Breast epithelium (tissue), 4 donors: ENCODE measurements at places on chromosomes 6 and 20. TPM values are rescaled to one million over a fixed set of nuclear protein-coding genes. Genes with fewer than 3 reads are reported as not detected.

- DNase-seq = no peak
These were observed 29.2 kb downstream of the RIMS4 start for GRCh38 chr20:44781118-44781517.

DNA sequence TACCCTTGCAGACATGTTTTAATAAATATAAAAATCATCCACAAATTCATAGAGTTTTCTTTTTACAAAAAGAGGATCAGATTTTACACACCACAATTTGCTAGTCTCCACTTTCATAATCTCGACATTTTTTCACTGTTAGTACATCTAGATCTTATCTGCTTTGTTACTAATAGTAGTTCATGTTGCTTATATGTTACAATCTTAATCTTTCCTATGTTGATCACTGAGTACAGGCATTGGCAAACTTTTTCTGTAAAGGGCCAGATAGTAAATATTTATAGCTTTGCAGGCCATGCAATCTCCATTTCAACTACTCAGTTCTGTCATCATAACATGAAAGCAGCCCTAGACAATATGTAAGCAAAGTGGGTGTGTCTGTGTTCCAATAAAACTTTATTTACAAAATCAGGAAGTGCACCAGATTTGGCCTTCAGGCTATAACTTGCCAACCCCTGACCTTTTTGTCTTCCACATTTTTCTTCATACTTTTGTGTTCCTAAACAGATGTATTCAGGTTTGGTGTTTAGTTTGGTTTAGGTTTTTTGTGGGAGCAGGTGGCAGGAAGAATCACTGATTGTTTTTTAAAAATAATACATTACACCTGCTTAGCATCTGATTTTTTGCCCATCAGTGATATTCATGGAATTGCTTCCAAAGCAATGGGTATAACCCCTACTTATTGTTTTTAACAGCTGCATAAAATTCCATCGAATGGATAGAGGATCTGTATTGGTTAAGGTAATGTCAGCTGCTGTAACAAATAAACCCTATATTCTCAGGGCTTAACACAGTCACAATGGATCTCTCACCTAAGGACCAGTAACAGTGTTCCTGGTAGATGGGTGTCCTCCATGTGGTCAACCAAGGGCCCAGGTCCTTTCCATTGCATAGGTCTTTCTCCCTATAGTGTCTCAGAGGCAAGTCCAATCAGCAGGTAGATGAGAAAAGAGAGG, 61.2 kb downstream of the EYA2 start:
- no peak for DNase-seq

DNA sequence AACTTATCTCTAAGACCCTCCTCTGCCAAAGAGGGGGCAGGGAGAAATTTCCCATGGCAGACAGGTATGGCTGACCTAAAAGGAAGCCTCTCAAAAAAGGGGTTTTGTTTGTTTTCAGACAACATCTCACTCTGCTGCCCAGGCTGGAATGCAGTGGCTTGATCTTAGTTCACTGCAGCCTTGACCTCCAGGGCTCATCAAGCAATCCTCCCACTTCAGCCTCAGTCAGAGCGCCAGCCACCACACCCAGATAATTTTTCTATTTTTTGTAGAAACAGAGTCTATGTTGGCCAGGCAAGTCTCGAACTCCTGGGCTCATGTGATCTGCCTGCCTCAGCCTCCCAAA, 3.8 kb downstream of the EZR start:
- DNase-seq = no peak

DNA sequence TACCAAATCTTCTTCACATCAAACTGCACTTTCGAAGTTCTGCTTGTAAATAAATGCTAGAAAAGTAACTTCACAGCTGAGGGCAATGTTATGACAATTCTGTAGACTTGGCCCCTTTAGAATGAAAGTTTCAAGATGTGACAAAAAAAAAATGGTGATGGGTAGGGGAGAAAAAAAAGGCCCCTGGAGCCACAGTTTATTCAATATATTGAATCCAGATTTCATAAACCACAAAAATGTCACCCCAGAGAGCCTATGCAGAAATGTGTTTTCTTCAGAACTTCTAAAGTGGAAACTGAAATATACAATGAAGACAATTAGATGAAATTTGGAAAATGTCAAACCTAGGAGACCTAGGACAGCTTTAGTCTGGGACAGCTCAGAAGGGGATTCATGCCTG, 143.1 kb downstream of the EDN3 start:
- no peak for DNase-seq

DNA sequence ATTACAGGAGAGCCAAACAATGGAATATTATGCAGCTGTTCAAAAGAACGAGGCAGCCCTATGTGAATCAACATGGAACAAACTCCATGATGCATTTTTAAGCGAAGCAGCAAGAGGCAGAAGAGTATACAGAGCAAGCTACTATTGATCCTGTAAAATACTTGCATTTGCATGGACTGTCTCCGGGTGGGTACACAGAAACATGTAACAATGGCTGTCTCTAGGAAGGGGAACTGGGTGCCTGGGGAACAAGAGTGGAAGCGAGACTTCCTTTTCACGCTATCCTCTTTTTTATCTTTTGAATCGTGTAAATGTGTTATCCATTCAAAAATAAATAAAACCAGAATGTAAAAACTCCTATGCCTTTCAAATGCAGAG, 93.3 kb upstream of the SIRPA start:
- DNase-seq = no peak

- no peak for DNase-seq
These were observed 1007.5 kb downstream of the KIF16B start for GRCh38 chr20:15565786-15566185.

DNA sequence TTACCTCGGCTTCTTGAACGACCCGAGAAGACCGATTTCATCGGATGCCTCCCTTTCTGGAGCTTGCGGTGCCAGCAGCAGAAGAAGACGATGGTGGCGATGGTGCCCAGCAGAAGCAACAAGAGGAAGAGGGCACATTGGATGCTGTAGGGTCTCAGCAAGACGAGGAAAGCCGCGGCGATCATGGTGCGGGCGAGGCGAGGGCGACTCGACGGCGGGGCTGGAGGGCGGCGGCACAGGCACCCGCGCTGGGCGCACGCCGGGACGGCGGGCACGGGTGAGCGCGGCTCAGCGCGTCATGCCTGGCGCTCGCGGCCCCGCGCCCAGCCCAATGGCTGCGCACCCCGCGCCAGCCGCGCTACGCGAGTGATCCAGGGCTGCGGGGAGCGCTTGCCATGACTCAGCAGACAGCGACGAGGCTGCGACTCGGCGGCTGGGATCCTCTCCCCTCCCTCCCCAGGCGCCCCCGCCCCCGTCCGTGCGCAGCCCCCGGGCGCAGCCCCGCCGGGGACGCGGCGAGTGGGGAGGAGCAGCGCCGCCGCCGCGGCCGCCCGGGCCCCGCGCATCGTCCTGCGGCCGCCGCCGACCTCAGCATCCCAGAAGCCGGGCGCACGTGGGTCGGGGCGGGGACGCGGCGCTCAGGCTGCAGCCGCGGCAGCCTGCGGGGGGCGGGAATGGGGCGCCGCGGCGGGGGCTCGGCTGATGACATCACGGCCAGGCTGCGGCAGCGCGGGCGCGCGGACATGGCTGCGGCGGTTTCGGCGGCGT, at the start of gene BEND6:
Gene BEND6 (plus strand): TSS at position 705 of the 768 bp plus-strand sequence. CDS start 26,704 bp downstream, outside the sequence.
- DNase-seq = no peak

- DNase-seq = no peak
These were observed 672.8 kb downstream of the GRIK2 start for GRCh38 chr6:102066301-102066700.

The IL17F gene
- total RNA-seq = not detected

DNA sequence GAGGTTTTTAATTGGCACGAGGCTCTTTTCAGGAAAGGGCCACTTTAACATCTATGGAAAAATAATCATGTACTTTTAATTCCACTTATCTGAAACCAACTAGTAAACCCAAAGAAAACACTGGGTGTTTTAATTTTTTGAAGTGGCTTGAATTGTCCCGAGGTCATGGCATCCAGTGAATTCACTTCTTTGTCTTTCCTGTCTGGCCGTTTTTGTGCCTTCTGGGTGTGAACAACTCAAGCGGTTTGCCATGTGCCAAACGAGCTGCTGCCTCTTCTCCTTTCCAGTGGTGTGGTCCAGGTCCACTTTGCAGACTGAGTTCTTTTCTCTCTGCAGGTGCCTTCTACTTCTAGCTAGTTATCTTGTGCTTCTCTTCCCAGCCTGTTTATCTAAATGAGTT, 117.5 kb downstream of the PLCB4 start:
- DNase-seq = no peak

The BNIP5 gene
- under 0.01 TPM for total RNA-seq

The RNF182 gene
- total RNA-seq = 0.80 TPM

- no peak for DNase-seq
These were observed 76.9 kb upstream of the SIRPA start for GRCh38 chr20:1818247-1818840.

The CCN2 gene
- total RNA-seq = 95.0 TPM

The POM121L2 gene
- total RNA-seq = not detected

The ZNF391 gene
- total RNA-seq = 5.9 TPM

DNA sequence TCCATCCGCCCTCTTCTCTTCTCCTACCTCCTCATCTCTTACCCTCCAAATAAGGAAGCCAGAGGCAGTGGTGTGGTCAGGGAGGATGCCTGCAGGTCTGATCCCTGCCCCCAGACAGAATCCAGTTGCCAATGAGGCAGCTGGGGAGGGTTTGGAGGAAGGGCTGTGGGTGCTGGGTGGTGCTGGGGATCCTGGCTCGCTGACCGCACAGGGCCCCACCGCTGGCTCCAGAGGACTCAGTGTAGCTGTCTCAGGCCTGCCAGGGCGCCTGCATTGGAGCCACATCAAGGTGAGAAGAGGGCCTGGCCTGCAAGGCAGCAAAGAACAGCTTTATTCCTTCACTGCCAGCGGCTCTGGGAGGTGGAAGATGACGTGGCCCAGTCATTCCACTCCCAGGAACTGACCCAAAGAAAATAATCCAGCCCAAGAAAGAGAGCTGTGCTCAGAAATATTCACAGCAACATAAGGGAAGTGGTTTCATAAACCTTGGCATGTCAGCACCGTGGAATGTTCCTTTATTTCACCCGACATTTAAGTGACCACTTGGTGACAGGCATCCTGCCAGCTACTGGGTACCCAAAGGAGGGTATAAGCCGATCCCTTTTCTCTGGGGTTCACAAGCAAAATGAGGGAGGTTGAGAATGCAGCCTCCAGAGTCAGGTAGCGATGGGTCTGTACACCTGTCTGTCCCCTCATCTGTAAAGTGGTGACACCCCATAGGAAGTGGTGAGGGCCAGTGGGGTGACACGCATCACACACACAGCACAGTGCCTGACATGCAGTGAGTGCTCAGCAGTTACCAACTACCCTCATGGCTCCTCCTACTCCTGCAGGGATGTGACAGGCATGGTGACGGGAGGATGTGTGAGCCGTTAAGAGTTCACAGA, 125.1 kb downstream of the SNX5 start:
- no peak for DNase-seq

- no peak for DNase-seq
These were observed 592.9 kb downstream of the TFAP2B start for GRCh38 chr6:51411496-51412125.

DNA sequence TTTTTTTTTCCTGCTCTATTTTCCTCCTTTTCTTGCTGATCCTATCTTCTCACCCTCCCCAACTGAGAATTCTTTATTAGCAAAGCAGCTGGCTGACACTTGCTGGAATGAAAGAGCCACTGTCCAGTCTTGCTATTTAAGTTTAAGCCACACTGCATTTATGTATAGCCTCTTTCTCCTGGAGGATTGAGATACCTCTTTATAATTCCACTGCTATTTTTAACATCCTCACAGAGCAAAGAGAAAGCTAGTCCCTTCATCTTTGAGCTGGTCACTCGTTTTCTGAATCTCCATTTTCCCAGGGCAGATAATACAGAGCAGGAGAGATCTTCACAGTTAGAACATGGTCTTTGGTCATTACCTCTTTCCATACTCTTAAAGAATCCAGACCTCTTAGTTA, 36.0 kb upstream of the EEF1A1 start:
- no peak for DNase-seq

DNA sequence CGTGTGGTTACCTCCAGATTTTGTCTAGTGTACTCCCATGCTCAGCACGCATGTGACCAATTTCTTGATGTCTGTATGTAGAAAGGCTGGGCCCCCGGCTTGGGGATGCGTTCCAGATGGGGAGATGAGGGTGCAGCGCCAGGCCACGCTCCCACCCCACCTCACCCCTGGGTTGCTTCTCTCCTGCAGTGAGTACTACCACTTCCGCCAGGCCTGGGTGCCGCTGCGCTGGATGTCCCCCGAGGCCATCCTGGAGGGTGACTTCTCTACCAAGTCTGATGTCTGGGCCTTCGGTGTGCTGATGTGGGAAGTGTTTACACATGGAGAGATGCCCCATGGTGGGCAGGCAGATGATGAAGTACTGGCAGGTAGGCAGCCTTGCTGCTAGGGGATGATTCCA, 11.5 kb upstream of the SRF start:
- DNase-seq = no peak

DNA sequence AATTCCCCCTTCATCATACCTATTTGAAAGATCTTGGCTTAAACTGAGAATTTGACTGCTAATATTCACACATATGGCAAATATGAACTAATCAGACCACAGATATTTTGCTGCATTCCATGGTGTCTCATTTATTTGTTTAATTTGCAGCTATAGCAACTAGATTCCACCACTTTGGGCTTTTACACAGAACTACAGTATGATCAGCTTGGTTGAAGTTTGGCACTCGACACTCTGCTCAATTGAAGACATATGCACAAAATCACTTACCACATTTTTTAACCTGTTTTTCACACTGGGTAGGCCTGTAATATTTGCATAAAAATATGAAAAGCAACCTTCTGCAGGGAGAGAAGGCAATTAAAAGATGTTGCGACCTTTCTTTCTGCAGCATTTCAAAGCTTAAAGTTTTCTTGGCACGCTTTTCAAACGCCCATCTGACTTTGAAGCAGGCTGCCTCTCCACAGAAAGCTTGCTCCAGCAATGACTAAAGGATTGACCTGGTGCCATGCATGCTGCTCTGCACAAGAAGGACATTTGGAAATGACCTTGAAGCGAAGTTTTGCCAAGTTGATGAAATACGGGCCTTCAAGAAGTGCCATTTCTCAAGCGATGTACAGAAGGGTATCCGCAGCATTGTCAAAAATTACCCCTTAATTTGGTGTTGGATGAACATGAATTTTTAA, 126.7 kb downstream of the AIG1 start:
- DNase-seq = no peak

- DNase-seq = no peak
These were observed 308.4 kb downstream of the PACRG start for GRCh38 chr6:163036160-163036645.

GRCh38 chr6:26657256-26657655, 2.3 kb downstream of the ZNF322 start:
- no peak for DNase-seq
